ENCODE measurements at places on chromosomes 3 and 15. TPM values are rescaled to one million over a fixed set of nuclear protein-coding genes. Genes with fewer than 3 reads are reported as not detected.
A peak's percentile ranks its signal among the peaks of the same experiment; 100 is the strongest.

DNA sequence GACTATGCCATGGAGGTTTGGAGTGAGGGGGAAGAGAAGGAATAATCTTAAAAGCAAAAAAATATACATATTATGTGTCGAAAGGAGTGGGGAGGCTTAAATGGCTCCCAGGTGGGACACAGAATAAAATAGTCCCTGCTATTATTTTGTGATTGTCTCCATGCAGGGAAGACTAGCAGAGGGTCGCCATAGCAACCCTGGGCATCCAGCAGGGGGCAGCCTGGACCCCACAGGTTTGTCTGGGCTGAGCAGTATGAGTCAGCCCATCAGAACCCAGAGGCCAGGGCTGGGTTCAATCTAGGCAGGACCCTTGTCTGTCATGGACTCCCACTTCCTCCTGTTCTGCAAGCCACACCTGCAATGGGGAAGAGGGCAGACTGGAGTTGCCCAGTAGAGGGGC is 17.6 kb upstream of the LINGO1 start:
- peak; percentile 59 for DNase-seq

The COL6A5 gene
- 0.54 TPM for total RNA-seq

DNA sequence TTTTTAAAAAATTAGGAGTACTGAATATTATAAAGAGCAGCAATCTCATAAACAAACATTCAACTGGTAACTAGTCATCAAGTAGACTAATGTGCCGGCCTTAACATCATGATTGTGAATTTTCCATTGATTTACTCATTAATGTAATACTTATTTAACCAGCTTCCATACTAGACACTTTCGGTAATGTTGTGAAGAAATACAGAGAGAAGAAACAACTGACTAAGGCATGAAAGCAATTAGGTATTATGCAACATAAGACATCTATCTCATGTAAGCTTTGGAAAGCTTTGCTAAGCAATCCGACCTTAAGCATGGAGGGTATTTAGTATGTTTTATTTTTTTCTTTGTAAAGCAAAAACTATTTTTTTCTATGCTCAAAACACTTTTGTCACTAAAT is 108.0 kb downstream of the IL1RAP start:
- no peak for DNase-seq

DNA sequence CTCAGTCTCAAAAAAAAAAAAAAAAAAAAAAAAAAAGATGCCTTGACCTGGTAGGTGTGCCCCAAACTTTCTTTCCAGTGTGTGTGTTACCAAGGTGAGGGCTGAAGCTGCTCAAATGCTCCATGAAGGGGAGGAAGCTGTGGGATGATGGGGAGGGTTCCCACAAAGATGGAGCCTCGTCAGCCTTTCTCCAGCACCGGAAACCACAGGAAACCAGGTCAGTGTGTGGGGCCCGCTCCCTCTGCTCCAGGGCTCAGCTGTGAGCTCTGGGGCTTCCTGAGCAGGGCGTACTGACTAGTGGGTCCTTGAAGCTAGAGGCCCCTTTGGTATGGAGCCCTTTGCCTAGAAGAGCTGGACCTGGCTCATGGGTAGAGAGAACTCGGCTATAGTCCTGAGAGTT is 681 bp upstream of the IL17RE start:
- peak; percentile 58 for DNase-seq

DNA sequence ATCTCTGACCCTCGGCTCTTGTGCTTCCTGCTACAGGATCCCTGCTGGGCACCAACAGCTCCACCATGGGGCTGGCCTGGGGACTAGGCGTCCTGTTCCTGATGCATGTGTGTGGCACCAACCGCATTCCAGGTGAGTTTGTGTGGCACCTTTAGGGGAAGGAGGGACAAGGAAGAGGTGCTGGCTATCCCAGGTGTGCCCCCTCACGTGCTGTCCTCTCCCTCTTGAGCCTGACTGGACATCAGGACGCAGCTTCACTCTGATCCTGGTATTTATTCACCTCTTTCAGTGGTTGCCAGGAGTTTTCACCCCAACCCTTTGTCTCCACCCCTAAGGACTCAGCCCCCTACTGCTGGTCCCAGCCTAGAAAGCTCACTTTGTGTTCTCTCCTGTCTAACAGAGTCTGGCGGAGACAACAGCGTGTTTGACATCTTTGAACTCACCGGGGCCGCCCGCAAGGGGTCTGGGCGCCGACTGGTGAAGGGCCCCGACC is 960 bp downstream of the THBS1 start:
- DNase-seq: no peak

The MEGF11 gene
- 0.27 TPM for total RNA-seq

The WDR49 gene
- total RNA-seq: 23.2 TPM

DNA sequence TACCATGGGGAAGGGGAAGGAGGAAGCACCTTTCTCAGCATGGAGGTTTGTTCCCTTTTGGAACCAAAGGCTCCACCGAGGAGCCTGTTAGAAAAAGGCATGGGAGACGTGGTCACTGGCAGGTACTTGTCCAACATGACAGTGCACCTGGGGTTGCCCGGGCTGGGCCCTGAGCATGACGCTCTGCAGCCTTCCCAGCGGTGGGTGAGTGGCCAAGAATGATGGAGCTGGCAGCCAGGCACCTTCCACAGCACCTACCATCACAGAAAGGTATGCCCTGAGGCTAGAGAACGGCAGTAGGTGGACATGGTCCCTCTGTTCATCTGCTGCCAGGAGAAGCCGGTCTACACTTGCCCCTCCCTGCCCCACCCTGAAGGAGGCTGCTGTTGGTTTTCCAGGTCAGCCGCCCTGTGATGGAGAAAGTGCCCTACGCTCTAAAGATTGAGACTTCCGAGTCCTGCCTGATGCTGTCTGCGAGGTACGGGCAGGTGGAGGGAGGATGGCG is 29.0 kb upstream of the NR2C2 start:
- DNase-seq: no peak

GRCh38 chr3:99319450-99319849 is 318.9 kb upstream of the COL8A1 start:
- no peak for DNase-seq

GRCh38 chr15:89088605-89089315 is 504 bp downstream of the ABHD2 start:
- DNase-seq: no peak

GRCh38 chr3:177329854-177330253 is 132.6 kb upstream of the TBL1XR1 start:
- DNase-seq: no peak

The FOXB1 gene
- total RNA-seq: not detected

DNA sequence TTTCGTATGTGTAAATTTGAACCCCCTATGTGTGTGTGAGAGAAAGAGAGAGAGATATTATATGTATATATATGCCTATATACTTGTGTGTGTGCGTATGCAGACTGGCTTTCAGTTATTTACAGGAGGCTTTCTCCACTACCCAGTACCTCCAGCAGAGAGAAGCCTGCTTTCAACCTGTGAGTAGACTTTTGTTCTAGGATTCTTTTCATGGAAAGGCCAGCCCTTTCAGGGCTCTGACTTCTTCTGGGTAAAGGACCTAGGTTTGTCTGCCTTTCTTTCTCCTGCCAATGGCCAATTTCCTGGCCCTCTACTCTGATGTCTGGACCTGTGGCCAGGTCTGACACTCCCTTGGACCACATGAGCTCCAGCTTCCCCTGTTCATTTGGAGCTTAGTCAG is 23.8 kb downstream of the LRRC28 start:
- DNase-seq: no peak

- DNase-seq: no peak
These were observed 10.7 kb downstream of the SCG5 start for GRCh38 chr15:32652178-32652577.

The TIGIT gene
- total RNA-seq: not detected

- no peak for DNase-seq
These were observed 2.4 kb upstream of the ELP6 start for GRCh38 chr3:47515864-47516319.

The CHDH gene
- total RNA-seq: under 0.01 TPM

DNA sequence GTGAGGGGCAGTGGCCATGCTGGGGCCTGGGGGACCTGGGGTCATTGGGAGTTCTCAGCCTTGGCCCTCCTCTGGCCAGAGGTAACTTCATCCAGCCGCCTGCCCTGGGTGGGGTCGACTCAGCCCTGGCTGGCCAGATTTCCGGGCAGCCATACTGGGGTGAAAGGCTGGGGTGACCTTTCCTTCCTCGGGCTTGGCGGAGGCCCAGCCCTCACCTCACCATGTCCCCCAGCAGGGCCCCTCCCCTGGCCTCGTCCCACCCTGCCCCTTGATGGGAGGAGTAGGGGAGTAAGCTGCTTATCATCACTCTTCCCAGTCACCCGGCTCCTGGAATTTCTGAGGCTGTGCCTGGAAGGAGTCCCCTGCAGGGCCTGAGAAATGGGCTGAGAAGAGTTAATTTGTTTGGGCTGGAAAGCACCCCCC is 5.4 kb downstream of the SEMA3F start:
- no peak for DNase-seq

DNA sequence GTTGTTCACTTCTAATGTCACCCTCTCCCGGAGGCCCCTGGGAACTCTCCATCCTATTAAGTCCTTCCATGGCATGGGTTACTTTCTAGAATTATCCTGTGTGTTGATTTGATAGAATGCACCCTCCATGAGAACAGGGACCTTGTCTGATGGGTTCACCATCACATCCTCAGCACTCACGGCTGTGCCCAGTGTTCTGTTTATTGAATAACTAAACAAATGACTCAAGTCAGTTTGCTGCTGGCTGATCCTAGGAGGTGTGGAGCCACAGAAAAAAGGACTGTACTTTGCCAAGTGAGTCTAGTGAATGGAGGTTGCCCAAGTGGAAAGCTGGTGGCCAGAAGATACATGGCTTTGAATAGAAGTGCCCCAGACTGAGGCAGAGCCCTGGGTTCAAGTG is 48.5 kb upstream of the RAB6B start:
- no peak for DNase-seq

DNA sequence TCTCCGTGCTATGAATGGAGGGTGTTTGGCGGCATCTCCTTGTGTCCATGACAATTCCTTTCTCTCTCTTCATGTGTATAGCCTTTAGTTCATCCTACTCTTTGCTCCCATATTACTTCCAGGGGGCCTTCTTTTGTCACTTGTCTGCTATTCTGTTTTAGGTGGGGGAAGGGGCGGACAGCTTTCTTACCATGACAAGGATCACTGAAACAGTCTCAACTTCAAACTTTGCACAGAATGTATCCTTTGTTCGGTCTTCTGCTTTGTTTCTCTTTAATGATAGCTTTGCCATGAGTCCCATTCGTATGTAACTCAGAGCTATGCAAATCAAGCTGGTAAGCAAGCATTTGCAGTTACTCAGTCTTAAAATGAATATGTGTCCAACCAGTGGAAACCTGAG is 294.2 kb downstream of the TIGIT start:
- DNase-seq: no peak

The PLA2G4E gene
- not detected for total RNA-seq

GRCh38 chr15:89784686-89784960 is 8.5 kb downstream of the MESP2 start:
- no peak for DNase-seq

- no peak for DNase-seq
These were observed 89.5 kb upstream of the UBE2E2 start for GRCh38 chr3:23113455-23114171.

DNA sequence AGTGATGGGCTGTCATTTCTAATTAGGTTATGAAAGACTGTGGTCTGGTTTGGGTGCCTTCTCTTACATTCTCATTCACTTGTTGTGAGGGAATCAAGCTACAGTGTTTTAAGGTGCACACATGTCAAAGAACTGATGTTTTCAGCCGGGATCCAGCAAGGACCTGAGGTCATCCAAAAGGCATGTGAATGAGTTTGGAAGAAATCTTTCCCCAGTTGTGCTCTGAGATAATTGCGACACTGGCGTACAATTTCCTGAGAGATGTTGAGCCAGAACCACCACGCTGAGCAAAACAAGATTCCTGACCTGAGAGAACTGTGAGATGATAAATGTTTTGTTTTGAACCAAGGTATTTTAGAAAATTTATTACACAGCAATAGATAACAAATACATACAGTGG is 295.3 kb upstream of the SLITRK3 start:
- no peak for DNase-seq

DNA sequence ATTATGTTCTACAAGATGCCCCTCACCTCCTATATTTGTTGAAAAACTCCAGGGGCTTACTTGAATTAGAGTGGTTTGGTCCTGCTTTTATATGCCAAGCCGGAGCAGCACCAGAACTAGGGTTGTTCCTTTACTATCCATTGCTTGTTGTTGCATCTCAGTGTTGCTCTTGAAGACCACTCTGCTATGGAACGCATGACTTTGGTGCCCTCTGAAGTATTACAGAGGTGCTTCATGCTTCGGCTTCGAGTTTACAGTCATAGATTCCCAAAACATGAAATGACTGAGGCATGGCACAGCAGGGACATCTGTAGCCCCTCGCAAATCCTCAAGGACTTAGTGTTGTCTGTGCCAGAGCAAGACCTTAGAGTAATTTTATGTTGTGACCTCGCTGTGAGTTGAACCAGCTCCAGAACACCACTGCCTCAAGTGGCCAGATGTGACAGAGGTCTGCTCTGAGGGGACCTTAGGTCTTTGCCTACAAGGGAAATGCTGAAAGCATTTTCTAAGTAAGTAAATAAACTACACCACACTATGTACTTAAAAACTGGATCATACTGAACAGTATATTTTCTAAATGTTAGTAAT is 67.2 kb upstream of the SIAH2 start:
- no peak for DNase-seq

GRCh38 chr3:87855616-87856015 is 203.2 kb downstream of the CGGBP1 start:
- DNase-seq: no peak

The SAMD7 gene
- total RNA-seq: not detected

- DNase-seq: no peak
These were observed 9.4 kb downstream of the CTNNB1 start for GRCh38 chr3:41208507-41209220.

DNA sequence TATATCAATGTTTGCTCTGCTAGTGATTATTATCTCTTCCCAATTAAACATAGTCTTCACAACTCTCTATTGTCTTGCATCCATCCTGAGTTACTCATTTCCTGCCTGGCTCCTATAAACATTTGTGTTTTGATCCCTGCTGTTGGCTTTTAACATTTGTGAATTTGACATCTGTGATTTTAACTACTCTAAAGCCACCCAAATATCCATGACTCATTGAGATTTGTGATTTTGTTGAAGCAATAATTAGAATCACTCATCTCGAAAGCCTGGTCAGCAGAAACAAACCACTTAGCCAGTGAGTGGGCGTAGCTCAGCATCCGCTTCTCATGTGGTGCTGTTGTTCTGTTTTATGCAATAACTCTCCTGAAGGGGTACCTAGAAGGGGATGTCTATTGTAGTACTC is 174.3 kb upstream of the ZBTB20 start:
- no peak for DNase-seq

DNA sequence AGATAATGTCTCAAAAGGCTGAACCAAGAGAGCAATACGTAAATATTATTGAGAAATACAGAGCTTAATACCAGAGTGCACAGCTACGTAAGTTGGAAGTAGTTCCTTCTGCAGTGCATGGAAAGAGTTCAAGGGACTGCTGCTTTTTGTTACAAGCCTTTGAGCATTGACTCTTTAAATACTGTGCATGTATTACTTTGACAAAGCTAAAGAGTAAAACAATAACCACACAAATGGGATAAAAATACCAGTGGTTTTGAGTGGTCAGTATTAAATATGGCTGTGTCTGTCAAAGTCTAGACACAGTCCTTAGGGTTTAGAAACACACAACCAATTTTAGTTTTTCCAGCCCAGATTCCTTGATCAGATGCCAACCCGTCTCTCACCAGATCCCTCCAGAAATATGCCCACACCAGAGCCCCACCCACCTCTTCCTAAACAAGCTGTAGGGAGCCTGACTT is 62.1 kb downstream of the SSR3 start:
- DNase-seq: no peak

The CD86 gene
- 0.27 TPM for total RNA-seq

The EFHB gene
- not detected for total RNA-seq
